ENCODE measurements at places on chromosomes 1 and 21.

DNA sequence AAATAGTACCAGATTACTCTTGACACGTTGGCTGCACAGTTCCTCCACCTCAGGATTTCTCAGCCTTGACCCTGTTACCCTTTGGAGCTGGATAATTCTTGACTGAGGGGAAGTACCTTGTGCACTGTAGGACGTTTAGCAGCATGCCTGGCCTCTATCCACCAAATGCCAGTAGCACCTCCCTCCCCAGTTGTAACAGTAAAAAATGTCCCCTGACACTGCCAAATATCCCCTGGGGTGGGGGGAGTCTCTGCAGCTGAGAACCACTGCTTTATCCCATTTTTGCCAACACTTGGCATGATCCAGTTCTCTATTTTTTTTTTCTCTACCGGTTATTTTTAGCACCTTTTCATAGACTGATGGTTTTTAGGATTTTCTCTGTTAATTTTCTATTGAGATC lies 34.0 kb downstream of the C1orf198 start:
- H3K36me3 ChIP-seq: no peaks in the 10 kb centered on the region
- H3K27ac ChIP-seq: no peak overlapping the region
- no peaks in the 10 kb centered on the region for H3K27me3 ChIP-seq
- no peaks in the 10 kb centered on the region for H3K4me1 ChIP-seq
- DNase-seq: no peak
- no peak overlapping the region for H3K4me3 ChIP-seq

DNA sequence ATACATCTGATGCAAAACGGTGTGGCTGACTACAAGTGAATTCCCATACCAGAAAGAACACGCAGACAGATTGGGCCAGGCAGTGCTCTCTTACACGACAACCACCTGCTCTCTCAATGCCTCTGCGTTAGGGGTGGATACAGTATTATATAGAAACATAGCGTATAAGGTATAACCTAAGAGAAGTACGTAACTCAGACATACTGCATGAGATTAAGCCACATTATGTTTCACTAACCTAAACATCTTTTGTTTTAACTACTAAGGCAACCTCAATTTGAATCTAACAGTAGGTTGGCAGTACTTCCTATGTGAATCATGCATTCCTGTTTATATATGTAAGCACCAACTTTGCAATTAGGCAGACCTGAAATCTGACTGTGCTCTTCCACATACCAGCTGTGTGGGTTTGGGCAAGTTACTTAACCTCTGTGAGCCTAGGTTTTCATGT lies 58.1 kb upstream of the COA6 start:
- peak; percentile 18 for DNase-seq
- H3K4me3 ChIP-seq: no peak overlapping the region
- peaks cover 6% of the 10 kb centered on the region for H3K4me1 ChIP-seq
- H3K36me3 ChIP-seq: no peaks in the 10 kb centered on the region
- no peaks in the 10 kb centered on the region for H3K27me3 ChIP-seq
- peak overlapping the region; percentile 38 for H3K27ac ChIP-seq

- no peak for DNase-seq
- no peak overlapping the region for H3K4me3 ChIP-seq
- H3K36me3 ChIP-seq: no peaks in the 10 kb centered on the region
Measured at GRCh38 chr1:165454091-165454610, 9.2 kb upstream of the RXRG start.

GRCh38 chr1:90558126-90558525 lies 159.0 kb downstream of the BARHL2 start:
- no peak overlapping the region for H3K4me3 ChIP-seq
- no peaks in the 10 kb centered on the region for H3K4me1 ChIP-seq
- H3K27ac ChIP-seq: no peak overlapping the region

GRCh38 chr1:100785470-100786052 lies 66.0 kb downstream of the VCAM1 start:
- no peaks in the 10 kb centered on the region for H3K36me3 ChIP-seq
- no peak for DNase-seq
- H3K27ac ChIP-seq: no peak overlapping the region
- H3K4me1 ChIP-seq: no peaks in the 10 kb centered on the region

- no peak overlapping the region for H3K4me3 ChIP-seq
- H3K4me1 ChIP-seq: no peaks in the 10 kb centered on the region
- H3K27me3 ChIP-seq: no peaks in the 10 kb centered on the region
- H3K36me3 ChIP-seq: no peaks in the 10 kb centered on the region
- no peak for DNase-seq
Measured at GRCh38 chr21:16644685-16645084, 868.2 kb upstream of the CXADR start.

DNA sequence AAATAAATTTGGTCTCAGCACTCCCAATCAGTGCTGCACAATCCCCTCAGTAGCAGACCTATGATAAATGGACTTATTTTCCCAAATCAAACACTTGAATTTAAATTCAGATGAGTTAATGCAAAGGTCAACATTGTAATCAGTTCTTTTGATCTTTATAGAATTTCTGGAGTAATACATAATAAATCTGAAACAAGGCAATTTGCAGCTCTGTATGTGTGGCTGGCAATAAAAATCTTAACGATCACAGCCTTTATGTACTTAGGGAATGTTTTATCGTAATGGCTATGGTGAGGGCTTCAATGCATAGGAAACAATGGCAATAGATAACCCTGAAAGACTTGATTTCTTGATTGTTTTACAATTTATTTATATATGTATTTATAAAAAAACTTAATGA lies 91.4 kb downstream of the GPATCH2 start:
- H3K4me1 ChIP-seq: no peaks in the 10 kb centered on the region
- no peaks in the 10 kb centered on the region for H3K36me3 ChIP-seq
- no peak overlapping the region for H3K27ac ChIP-seq
- no peak overlapping the region for H3K4me3 ChIP-seq
- no peak for DNase-seq

DNA sequence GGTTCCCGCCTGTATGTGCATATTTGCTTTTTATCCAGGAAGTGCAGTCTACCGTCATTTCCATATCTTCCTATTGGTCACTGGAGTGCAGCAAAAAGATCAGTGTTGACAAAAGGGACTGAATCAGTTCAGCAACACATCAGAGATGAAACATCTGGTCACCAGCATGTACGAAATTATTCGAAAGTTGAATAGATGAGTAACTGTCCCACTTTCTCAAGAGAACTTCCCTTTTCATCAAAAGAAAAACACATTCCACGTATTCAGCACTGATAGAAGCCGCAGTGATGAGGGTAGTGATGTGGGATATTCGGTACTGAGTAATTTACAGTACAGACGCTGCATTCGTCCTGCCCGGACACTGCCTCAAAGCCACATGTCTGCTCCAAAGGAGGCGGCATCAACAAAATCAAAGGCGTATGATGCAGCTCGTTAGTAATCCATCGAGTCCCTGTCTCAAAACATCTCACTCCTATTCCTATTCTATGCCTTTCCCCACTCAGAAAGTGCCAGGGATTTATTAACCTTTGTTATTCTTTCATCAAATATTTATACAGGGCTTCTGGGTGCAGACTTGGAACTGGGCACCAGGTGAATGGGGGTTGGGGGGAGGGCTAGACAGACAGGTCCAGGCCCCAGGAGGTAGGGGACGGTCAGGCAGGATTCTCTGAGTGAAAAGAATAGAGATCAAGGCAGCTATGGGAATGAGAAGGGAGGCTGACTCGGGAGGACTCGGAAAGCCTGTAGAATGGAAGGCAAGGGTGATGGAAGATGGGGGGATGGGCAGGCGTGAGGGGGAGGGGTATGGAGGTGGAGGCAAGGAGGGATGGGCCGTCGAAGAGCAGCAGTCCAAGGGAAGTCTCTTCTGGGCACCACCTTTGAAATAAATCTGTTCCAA lies 79.5 kb upstream of the SLC45A1 start:
- no peaks in the 10 kb centered on the region for H3K4me1 ChIP-seq
- H3K27ac ChIP-seq: no peak overlapping the region
- no peak overlapping the region for H3K4me3 ChIP-seq
- H3K27me3 ChIP-seq: no peaks in the 10 kb centered on the region

DNA sequence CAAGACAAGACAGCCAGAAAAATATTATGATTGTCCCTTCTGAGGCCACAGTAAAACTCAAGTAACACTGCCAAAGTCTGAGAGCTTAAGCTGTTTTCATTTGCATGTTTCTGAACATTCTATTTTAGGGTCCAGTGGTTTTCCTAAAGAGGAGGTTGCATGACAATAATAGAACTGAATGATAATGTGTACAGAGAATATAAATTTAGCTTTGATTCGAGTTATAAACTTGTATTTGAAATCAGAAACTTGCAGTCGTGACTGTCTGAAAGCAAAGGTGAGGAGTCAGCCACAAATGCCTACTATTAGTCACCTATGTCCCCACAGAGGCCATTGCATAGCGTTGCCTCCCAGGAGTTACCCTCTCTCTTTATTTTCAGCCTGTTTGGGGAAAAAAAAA lies 363.1 kb upstream of the ADGRL2 start:
- no peak for DNase-seq
- no peak overlapping the region for H3K4me3 ChIP-seq
- no peaks in the 10 kb centered on the region for H3K27me3 ChIP-seq
- no peak overlapping the region for H3K27ac ChIP-seq
- no peaks in the 10 kb centered on the region for H3K36me3 ChIP-seq

GRCh38 chr1:199178646-199179045 lies 539.8 kb downstream of the PTPRC start:
- no peak overlapping the region for H3K4me3 ChIP-seq
- no peak overlapping the region for H3K27ac ChIP-seq
- no peaks in the 10 kb centered on the region for H3K27me3 ChIP-seq
- H3K36me3 ChIP-seq: no peaks in the 10 kb centered on the region

DNA sequence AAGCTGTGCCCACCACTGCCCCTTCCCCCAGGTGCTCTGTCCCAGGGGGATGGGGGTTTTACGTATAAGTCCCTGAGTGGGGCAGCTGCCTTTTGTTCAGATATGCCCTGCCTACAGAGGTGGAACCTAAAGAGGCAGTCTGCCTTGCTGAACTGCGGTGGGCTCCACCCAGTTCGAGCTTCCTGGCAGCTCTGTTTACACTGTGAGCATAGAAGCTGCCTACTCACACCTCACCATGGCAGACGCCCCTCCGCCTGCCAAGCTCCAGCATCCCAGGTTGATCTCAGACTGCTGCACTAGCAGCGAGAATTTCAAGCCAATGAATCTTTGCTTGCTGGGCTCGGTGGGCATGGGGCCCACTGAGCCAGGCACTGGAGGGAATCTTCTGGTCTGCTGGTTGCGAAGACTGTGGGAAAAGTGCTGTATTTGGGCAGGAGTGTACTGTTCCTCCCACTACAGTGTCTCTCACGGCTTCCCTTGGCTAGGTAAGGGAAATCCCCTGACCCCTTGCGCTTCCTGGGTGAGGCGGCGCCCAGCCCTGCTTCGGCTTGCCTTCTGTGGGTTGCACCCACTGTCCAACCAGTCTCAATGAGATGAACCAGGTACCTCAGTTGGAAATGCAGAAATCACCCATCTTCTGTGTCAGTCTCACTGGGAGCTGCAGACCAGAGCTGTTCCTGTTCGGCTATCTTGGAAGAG lies 17.6 kb upstream of the RWDD3 start:
- H3K27ac ChIP-seq: no peak overlapping the region
- no peaks in the 10 kb centered on the region for H3K4me1 ChIP-seq

GRCh38 chr1:234755449-234755863 lies 145.5 kb upstream of the IRF2BP2 start:
- H3K4me3 ChIP-seq: no peak overlapping the region
- H3K36me3 ChIP-seq: no peaks in the 10 kb centered on the region
- H3K4me1 ChIP-seq: peaks cover 20% of the 10 kb centered on the region
- H3K27ac ChIP-seq: no peak overlapping the region
- no peaks in the 10 kb centered on the region for H3K27me3 ChIP-seq
- DNase-seq: no peak

GRCh38 chr21:29175408-29176134 lies 45.1 kb downstream of the MAP3K7CL start:
- no peak overlapping the region for H3K4me3 ChIP-seq
- H3K27ac ChIP-seq: no peak overlapping the region
- no peak for DNase-seq
- no peaks in the 10 kb centered on the region for H3K4me1 ChIP-seq

- H3K4me1 ChIP-seq: peaks cover 50% of the 10 kb centered on the region
- H3K27me3 ChIP-seq: no peaks in the 10 kb centered on the region
- no peak for DNase-seq
- no peak overlapping the region for H3K27ac ChIP-seq
- no peak overlapping the region for H3K4me3 ChIP-seq
- H3K36me3 ChIP-seq: no peaks in the 10 kb centered on the region
Measured at GRCh38 chr21:45891388-45892155, 90.0 kb upstream of the COL6A1 start.

- H3K4me3 ChIP-seq: no peak overlapping the region
- H3K4me1 ChIP-seq: no peaks in the 10 kb centered on the region
- H3K27me3 ChIP-seq: no peaks in the 10 kb centered on the region
- DNase-seq: no peak
- H3K27ac ChIP-seq: no peak overlapping the region
Measured at GRCh38 chr1:185668013-185668412, 66.2 kb upstream of the HMCN1 start.

DNA sequence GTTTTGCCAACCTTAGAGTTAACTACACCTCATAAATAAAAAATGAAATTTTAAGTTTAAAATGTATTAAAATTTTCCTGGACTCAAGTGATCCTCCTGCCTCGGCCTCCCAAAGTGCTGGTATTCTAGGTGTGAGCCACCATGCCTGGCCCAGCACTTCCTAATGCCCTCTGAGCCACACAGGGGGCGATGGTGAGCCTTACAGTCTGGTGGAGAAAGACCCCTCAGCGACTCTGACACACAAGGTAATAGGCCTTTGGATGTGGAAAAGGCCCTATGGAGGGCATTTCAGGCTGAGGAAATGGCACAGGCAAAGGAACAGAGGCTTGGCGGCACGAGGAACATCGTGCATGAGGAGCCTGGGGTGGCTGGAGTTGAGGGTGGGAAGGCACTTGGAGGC lies 6.7 kb downstream of the CITED4 start:
- no peaks in the 10 kb centered on the region for H3K4me1 ChIP-seq
- H3K36me3 ChIP-seq: no peaks in the 10 kb centered on the region
- no peaks in the 10 kb centered on the region for H3K27me3 ChIP-seq
- no peak for DNase-seq
- no peak overlapping the region for H3K27ac ChIP-seq

GRCh38 chr1:228317411-228317828 lies 89.2 kb downstream of the TRIM11 start:
- H3K4me3 ChIP-seq: no peak overlapping the region
- no peak for DNase-seq

DNA sequence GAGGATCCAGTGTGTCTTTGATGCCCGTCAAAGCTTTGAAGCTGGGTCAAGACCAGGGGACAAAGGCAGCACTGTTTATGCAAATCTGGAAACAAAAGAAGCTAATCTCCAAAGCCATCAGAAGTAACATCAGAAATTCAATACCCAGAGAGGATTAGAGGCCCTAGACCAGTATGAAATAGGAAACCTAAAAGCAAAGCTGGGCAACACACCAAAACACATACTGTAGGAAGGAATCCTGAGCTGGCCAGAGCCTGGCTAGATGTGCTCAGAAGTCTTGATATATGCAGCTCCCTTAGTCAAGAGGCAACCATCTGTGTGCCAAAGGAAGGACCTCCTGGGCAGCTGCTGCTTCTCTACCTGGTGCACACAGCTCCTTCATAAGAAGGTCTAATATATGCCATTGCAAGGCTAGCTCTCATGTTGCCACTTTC lies 12.3 kb downstream of the COLGALT2 start:
- H3K4me1 ChIP-seq: no peaks in the 10 kb centered on the region
- no peaks in the 10 kb centered on the region for H3K36me3 ChIP-seq
- no peaks in the 10 kb centered on the region for H3K27me3 ChIP-seq
- no peak overlapping the region for H3K27ac ChIP-seq

GRCh38 chr1:32014948-32015273 lies 1.2 kb downstream of the KHDRBS1 start:
- H3K27me3 ChIP-seq: no peaks in the 10 kb centered on the region

GRCh38 chr1:22826604-22827580 lies 116.3 kb downstream of the EPHB2 start:
- H3K4me1 ChIP-seq: no peaks in the 10 kb centered on the region
- H3K27ac ChIP-seq: no peak overlapping the region
- no peaks in the 10 kb centered on the region for H3K36me3 ChIP-seq
- no peak overlapping the region for H3K4me3 ChIP-seq
